NCI-H1092 treated with DMSO at 0.1 percent for 48 hours (cell line): ENCODE measurements at places on chromosomes 5 and 9.
A peak's percentile ranks its signal among the peaks of the same experiment; 100 is the strongest.

GRCh38 chr5:111697881-111698757 is 58.9 kb downstream of the NREP start:
- DNase-seq: no peak

DNA sequence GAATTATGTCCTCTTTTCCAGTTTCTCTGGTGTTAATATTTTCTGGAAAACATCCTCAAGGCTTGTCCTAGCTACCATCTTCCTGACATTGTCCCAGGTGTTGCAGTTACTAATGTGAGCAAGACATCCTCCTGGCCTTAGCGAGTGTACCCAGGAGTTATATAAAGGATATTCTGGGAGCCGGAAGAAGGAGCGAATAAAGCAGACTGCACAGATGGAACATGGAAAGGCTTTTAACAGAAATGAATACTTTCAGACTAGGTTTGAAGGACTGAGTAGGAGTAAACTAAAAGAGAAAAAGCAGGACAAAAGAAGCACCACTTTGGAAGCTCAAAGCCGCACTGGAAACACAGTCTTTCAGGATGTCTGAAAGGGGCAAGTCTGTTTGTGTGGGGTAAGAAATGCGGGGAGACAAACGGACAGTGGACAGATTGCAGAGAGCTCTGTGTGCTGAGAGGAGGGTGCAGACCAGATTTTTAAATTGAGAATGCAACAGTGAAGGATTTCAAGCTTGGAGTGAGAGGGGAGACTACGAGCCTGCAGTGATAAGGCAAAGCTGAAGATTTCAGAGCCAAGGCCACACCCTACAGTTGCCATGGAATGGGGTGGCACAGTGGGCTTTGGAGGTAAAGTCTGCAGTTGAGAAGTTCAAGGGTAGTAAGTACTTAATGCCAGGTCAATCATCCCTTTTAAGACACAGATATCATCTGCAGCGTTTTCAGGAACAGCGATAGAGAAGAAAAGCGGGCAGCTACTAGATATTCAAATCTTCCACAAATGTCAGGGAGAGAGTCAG is 94.1 kb upstream of the TAF11L2 start:
- DNase-seq: no peak

- DNase-seq: no peak
Measured at GRCh38 chr5:177606071-177607051, 6.4 kb downstream of the B4GALT7 start.

DNA sequence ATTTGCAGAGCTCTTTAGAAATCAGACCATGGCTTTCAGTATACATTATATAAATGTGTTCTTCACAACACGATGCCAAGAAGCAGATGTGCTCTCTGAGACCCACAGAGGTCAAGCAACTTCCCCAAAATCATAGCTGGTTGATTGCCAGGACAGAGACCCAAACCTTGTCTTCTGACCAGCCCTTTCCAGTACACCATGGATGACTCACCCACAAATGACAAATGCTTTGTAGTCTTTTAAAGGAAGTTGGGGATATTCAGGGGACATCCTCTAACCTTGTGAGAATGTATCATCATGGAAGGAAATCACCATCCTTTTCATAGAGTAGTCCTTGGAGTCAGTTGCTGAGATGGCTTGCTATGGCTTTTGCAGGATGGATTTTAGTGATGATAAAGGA is 30.1 kb downstream of the ZNF462 start:
- DNase-seq: no peak

DNA sequence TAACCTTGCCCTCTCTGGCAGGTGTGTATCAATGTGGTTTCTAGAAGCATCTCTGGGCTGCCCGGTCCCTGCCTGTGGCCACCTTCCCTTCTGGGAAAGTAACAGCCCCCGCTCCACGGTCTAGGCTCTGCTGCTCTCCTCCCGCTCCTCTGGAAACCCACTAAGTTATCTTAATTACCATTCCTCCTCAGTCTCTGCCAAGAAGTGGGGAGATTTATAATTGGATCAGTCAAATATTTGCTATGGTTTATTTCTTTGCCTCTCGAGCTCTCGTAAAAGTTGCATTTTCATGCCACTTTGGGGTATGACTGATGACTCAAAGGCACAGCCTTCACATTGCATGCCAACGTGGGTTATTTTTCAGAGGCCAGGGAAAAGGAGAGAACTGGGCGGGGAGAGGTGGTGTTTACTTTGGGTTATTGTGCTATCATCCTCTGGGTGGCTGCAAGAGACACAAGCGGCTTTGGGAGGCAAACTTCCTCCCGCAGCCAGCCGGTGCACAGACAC is 205.3 kb upstream of the WWC1 start:
- DNase-seq: peak; percentile 26

GRCh38 chr5:173413471-173413982 is 85.3 kb upstream of the STC2 start:
- no peak for DNase-seq

DNA sequence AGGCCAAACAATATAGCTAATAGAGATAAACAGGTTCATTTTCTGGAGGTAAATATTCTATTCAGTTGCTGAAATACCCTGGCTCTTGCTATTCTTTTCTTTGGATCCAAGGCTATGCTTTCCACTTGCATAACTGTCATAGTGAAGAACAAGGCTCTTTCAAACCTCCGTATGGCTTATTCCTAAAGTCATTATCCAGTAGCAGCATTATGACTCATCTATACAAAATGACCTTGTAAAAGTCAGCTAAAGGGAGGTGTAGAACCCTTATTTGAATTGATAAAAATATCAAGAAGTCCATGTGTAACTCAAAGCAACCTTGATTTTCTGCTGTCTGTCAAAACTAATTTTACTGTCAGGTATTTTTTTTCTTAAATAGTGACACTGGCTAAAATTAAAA is 447.8 kb downstream of the PLK2 start:
- DNase-seq: no peak

- no peak for DNase-seq
Measured at GRCh38 chr5:149162401-149163084, 21.2 kb downstream of the ABLIM3 start.

DNA sequence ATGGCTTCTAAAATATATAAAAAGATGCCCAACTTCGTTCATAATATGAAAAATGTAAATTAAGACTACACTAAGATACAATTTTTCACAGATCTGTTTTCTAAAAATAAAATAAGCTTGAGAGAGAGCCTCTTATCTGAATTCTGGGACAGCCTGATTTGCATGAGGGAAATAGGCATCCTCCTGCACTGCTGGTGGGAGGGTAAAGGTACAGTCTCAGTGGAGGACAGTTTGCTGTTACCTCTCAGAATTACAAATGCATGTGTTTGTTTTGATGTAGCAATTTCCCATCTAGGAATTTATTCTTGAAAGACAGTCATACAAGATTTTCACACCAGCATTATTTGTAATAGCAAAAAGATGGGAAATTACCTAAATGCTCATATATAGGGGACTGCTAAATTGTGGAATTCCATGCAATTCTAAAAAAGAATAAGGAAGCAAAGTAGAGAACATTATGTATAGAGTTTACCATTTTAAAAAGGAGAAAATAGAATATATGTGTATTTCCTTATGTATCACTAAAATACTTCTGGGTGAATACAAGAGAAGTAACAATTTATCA is 75.7 kb downstream of the ZSWIM6 start:
- DNase-seq: no peak

- DNase-seq: peak; percentile 45
Measured at GRCh38 chr9:131178382-131178781, 53.0 kb downstream of the NUP214 start.
